ENCODE measurements at places on chromosomes 2 and 18.

GRCh38 chr2:15861898-15862297, 78.5 kb upstream of the MYCN start:
- no peak for DNase-seq

DNA sequence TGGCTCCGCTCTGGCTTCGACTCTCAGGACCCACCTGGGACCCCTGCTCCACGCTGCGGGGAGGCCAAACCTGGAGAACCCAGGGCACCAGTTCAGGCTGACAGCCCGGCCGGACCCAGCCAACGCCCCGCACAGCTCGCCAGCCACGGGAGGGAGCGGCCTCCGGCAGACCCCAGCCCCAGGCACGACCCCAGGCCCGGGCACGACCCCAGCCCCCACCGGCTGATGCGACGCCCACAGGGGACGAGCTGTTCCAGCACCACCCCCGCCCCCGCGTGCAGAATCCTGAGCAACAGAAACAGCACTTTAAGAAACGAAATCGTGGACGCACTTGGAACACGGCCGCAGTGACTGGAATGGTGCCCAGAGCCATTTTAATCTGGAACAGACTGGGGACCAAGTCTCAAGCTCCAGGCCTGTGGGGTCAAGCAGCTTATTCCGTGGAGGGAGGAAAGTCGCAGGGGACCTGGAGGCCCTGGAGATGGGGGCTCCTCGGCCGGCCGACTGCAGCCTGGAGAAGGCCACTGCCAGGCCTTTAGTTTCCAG, 74.2 kb downstream of the MBP start:
- DNase-seq: peak; percentile 60

DNA sequence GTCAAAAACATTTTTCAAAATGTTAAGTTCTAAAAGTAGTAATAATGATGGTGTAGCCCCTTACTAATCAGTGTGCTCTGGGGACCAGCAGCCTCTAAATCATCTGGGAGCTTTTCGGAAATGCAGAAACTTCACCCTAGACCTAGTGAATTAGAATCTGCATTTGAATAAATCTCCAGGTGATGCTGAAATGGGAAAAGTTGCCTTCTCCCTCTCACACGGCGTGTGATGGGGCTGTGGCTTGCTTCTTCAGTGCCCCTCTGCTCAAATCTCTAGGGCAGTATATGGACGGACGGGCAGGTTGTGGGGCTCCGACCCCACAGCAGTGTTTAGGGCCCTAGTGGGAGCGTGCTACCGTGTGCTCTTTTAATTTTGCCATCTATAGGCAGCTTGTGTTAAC, 368.6 kb downstream of the GALNT13 start:
- no peak for DNase-seq

GRCh38 chr18:32443033-32443705, 27.5 kb downstream of the GAREM1 start:
- peak; percentile 18 for DNase-seq

GRCh38 chr2:121342751-121343150, 57.7 kb upstream of the TFCP2L1 start:
- DNase-seq: no peak

DNA sequence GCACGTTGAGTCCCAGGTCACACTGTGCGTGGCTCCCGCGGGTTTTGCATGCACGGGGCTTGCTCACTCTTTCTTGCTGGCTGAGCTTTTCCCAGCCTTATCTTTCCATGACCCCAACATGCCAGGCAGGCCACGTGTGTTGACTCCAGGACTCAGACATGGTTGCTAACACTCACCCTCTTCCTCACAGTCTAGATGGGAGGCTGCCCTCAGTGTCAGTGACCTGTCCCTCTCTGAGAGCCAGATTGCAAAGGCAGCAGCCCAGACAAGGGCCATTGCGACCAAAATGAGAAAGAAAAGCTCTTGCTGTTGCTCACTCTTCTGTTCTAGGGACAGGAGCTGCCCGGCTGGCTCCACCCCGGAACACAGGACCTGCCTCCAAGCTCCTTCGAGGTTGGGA, 113.7 kb downstream of the TMEM18 start:
- DNase-seq: no peak

- DNase-seq: no peak
Observed at GRCh38 chr18:69064063-69064462, 266.2 kb downstream of the CCDC102B start.

DNA sequence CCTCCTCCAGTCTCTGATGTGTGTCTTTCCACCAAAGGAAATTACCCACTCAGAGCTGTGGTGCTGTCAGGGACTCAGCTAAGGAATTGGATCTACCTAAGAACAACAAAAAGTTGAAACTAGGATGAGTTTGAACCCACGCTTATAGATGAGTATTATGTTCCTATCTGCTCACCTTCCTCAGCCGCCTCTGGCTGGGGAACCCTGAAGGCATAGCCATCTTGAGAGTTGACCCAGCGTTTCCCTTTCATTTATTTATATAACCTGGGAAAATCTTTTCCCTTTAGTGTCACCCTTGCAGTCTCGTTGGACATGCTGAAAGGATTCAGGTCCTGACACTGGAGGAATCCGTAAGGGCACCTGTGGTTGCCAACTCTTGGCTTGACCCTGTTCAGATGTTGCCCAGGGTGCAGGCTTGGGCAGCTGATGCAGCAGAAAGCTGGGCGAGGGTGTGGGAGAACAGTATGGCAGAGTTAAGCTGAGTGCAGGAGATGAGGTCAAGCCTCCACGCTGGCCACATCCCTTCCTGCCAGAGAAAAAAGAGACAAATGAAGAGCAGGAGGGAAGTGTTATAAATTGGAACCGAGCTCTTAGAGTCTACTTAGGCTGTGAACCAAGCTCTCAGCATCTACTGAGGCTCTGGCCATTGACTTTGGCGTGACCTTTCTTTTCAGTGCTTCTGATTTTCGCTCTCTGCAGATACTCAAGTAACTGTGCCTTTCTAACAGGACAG, 1.9 kb downstream of the CDH20 start:
- no peak for DNase-seq

- DNase-seq: peak; percentile 38
Observed at GRCh38 chr18:23136326-23137096, 1.2 kb downstream of the CABLES1 start.

DNA sequence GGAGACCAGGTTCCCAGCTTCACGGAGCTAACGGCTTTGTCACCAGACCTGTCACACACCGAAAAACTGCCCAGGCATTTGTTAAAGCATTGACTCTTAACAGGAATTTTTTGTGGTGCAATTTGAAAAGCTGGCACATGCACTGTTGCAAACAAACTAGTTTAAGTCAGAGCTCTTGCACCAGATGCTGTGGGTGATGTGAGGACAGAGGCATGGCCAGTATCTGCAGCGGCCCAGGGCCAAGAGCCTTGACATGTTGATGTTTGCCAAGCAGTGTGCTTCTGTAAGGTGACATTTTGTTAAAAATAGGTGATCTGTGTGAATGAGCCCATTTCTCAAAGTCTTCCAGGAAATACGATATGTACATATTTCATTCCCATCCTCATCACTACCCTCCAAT, 142.5 kb downstream of the MTCL1 start:
- peak; percentile 72 for DNase-seq

DNA sequence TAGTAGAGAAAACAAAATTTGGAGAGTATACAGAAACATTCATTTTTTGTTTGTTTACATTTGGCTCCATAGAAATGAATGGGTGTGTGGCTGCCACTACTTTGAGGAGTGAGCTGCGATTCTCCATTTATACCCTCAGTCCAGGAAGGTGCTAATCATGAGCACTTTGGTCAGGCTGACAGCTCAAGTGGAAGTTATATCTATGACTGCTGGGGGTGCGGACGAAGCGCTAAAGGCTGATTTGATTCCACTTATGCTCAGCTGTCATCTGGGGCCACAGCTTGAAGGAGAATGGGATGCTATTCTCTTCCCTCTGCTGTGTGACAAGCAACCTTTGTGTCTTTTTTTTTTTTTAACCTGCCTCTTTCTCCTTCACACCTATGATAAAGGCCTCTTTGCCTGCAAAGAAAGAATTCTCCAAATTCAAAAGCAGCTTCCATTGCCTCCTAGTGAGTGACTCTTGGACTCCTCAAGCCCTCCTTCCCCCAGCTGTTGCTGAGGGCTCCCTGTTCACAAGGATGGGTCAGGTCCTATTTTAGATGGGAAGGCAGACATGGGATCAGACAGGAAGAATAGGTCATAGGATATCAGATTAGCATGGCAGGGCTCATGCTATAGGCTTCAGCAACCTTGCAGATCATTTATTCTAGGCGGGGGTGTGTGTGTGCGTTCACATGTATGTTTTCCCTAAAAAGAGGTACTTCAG, 201.6 kb downstream of the SETBP1 start:
- DNase-seq: no peak

GRCh38 chr18:22624176-22624575, 206.5 kb upstream of the CTAGE1 start:
- no peak for DNase-seq

DNA sequence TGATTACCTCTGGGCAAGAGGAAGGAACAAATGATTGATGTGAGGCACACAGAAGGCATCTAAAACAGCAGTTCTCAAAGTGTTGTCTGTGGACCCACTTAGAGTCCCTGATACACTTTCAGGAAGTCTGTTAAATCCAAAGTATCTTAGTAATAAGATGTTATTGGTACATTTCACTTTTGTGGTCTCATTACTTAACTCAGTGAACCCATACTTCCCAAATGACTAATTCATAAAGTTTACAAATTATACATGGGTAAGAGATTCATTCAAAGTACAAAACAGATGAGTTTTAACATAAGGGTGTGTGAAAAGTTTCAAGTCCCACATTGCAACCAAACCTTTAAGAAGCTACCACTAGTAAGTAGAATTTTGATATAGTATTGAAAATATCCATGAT, 440.5 kb downstream of the NUP35 start:
- DNase-seq: no peak

- no peak for DNase-seq
Observed at GRCh38 chr18:24076950-24077349, 61.9 kb upstream of the CABYR start.

GRCh38 chr2:29114946-29115609, at the start of gene CLIP4:
TSS of gene CLIP4 (plus strand) at chr2:29115415. CDS start at chr2:29121389, 5,974 bp downstream.
- peak; percentile 61 for DNase-seq

Data from fibroblast of gingiva (primary cell).